ENCODE measurements at places on chromosomes 5 and 9.

DNA sequence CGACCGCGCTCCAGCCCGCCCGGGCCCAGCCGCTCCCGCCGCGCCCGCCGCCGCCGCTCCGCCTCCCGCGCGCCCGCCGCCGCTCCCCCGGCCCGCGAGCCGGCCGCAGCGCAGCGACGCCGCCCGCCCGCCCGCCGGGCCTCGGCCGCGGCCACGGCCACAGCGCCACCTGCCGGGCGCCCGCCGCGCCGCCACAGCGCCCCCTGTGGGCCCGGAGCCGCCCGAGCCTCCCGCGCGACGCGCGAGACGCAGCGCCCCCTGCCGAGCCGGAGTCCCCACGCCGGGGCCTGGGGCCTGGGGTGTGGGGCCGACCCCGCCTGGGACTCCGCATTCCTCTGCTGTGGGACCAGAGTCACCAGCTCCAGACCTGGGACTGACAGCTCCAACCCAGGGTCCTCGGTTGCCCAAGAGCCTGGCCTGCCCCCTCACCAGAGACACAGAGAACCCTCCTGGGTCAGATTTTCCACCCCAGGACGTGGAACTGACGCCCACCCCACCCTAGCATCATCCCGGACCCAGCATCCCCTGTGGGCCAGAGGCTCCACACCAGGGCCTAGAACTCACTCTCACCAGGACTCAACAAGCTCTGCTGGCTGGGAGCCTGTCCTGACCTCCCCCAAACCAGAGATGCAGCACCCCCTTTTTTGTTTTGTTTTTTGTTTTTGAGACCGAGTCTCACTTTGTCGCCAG is at the start of gene RAPGEF1:
RAPGEF1 (minus strand) TSS at position 118 of the 690 bp plus-strand sequence. CDS start 246 bp downstream, outside the sequence.
- peaks cover 24% of the 10 kb centered on the region for H3K4me1 ChIP-seq
- peaks cover 2% of the 10 kb centered on the region for H3K36me3 ChIP-seq
- no peaks in the 10 kb centered on the region for H3K27me3 ChIP-seq
- peak within 1 kb of the TSS; percentile 66 for H3K27ac ChIP-seq
- H3K4me3 ChIP-seq: peak within 1 kb of the TSS; percentile 66
- DNase-seq: peak; percentile 62

GRCh38 chr5:112063856-112064255 is 306.9 kb upstream of the NREP start:
- no peaks in the 10 kb centered on the region for H3K27me3 ChIP-seq
- DNase-seq: no peak
- no peaks in the 10 kb centered on the region for H3K4me1 ChIP-seq
- H3K36me3 ChIP-seq: no peaks in the 10 kb centered on the region

DNA sequence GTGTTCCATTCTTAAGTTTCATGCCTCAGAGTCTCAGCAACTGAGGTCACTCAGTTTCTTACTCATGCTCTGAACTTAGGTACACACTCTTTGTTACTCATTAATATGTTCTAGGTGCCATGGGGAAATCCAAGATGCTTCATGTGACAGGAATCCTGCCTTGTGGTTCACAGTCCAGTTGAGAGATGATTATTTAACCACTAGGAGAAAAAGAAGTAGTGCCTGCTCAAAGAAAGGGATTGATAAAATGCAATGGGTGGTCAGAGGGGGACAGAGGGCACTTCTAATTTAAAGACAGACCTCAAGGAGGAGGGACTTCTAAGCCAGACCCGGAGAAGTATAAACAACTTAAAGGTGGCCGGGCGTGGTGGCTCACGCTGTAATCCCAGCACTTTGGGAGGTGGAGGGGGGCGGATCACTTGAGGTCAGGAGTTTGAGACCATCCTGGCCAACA is 69.0 kb downstream of the UGCG start:
- no peak overlapping the region for H3K27ac ChIP-seq
- H3K4me1 ChIP-seq: no peaks in the 10 kb centered on the region
- DNase-seq: no peak

DNA sequence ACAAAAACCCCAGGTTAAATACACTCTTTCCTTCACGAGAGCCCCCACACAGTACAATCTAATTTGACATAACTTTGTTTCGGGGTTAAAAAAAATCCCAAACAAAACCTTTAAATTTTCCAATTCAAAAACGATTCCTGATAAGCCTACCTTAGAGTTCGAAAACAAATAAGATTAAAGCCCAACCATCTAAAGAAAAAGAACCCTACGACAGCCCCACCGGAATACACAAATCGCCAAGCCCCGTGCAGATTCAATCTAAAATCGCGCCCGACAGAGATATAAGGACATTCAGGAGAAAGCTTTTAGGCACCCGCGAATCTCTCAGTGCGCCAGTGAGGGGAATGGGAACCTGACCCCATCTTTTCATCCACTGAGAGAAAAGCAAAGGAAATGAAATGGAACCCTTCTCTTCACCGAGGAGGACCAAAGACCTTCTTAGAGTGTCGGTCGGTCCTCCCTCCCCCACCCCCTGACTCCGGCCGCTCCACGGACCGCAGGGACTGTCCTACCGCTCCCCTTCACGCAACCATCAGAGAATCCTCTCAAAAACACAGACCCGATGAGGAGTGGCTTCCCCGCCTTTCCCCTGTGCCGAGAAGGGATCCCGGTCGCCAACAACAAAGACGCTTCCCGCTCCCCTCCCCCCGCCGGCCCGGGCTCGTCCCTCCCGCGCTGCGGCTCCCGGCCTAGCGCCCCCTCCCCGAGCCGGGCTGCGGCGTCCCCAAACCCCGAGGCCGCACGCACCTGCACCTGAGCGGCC is 925 bp downstream of the ABHD17B start:
- H3K4me1 ChIP-seq: peaks cover 21% of the 10 kb centered on the region
- H3K27me3 ChIP-seq: no peaks in the 10 kb centered on the region
- peaks cover 9% of the 10 kb centered on the region for H3K36me3 ChIP-seq
- DNase-seq: no peak

All from thymus (tissue), 14 donors.